Cortex of kidney (tissue), 1 donor: ENCODE measurements at places on chromosomes 1 and 21.

DNA sequence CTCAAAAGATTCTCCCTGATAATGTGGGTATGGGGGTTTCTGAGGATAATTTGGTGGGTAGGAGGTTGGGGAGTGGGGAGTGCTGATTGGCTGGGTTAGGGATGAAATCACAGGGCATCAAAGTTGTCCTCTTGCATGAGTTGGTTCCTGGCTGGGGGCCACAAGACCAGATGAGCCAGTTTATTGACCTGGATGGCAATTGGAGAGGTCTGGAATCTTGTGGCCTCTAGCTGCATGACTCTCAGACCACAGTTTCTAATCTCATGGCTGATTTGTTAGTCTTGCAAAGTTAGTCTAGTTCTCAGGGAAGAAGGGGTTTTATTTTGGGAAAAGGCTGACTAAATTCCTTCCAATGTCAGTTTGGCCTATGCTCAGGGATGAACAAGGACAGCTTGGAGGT, 3.3 kb upstream of the GBP1 start:
- no peak for DNase-seq

- no peak for DNase-seq
Measured at GRCh38 chr1:55378582-55378981, 163.4 kb upstream of the USP24 start.

DNA sequence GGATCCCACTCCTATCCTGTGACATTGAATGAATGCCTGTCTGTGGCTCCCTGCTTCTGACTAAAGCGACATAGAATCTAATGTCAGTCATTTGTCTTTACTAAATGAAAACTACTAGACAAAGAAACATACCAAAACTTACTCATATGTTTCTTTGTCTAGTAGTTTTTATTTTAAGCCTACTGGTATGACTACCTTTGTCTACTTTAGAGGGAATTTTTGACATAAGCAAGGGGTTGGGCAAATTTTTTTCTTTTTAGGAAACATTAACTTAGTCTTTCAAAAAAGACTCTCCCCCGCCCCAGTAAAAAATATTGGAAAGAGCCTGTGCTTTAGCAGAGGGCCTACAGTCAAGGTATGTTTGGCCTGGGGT, 4.9 kb downstream of the NEK7 start:
- no peak for DNase-seq

DNA sequence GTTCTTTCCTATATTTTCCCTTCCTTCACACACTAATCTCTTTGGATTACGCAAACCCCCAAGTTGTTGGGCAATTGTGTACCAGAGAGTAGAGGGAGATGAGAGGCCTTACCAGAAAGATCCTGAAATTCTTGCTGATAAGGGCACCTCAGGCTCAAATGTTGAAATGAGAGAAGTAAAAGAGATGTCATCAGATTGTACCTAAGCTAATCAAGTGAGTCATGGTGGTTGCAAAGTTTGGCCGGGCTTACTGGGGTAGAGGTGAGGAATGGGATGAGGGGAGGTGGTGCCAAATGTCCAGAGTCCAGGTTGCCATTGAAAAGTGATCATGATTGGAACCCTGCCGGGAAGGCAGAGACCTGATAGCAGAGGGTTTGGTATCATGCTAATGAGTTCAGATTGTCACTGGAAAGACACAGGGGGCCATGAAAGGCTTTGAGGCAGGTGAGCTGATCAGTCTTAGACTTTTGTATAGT, 43.1 kb downstream of the OPTC start:
- DNase-seq = no peak

- DNase-seq = no peak
Measured at GRCh38 chr1:98172022-98172421, 251.2 kb upstream of the DPYD start.

GRCh38 chr1:100433563-100433962, 81.3 kb downstream of the CDC14A start:
- DNase-seq = no peak

DNA sequence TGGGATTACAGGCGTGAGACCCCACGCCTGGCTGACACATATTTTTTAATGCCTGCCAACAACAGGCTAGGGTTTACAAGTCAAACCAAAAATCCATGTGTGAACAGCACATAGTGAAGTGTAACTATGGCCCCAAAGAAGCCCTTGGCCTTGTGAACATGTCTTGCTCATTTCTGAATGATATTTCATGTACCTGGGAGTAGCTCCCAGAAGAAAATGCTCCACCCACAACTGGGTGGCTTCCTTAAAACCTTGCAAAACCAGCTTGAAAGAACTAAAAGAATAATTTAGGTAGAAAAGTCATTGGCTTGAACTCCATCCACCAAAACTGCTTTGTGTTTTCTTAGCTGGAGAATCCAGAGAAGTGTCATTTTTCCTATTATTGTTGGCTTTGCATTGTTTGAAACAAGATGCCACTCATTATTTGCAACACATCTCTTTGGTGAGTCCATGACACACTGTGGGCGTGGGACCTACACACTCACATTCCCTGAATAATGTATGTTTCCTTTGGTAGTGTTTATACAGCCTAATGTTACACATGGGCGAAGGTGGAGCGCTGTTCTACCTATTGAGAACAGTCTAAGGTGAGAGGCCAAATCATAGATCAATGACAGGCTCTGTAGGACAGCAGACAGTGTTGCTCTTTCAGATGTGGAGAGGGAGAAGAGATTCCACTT, 28.5 kb upstream of the SDE2 start:
- DNase-seq = no peak

DNA sequence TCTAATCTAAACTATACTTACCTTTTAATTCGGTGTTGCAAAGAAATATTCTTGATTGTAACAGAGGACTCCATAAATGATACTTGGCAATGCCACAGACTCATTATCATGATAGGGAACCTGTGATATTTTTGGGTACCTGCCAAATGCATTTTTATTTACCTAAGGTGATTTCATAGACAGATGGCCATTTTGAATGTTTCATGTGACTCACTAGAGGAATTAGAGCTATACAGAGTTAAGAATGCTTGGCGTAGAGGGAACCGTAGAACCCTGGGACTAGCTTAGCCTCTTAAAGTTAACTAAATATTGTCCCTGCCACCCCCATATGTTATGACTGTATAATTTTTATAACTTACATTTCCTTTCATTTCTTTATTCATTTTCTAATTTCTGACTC, 136.1 kb downstream of the DISP1 start:
- DNase-seq = no peak

DNA sequence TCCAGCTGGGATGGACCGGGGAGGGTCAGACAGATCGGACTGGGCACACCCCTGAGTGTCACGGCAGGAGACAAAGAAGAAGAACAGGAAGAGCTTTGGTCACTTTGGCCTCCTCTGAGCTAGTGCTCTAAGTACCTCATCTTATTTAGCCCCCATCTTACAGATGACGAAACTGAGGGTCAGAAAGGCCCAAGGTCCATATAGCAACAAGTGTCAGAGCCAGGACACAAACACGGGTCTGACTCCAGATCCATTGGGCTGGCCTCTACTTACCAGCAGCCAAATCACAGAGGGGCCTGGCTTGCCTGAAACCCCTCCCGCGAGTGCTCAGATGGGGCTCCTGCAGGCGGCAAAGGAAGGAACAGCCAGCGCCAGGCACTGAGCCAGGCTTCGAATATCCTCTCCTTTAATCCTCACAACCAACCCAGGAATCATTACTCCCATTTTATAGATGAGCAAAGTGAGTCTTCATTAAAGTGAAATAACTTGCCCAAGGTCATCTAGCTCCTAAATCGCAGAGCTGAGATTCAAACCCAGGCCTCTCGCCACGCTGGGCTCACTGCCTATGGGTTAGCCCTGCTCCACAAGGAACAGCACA, 25.7 kb upstream of the SELENON start:
- DNase-seq = no peak

GRCh38 chr21:35329940-35330660, 281.0 kb upstream of the RUNX1 start:
- DNase-seq = no peak

- no peak for DNase-seq
Measured at GRCh38 chr1:43539726-43540434, 9.2 kb downstream of the PTPRF start.

- DNase-seq = no peak
Measured at GRCh38 chr1:56654126-56654923, 9.2 kb downstream of the PRKAA2 start.

DNA sequence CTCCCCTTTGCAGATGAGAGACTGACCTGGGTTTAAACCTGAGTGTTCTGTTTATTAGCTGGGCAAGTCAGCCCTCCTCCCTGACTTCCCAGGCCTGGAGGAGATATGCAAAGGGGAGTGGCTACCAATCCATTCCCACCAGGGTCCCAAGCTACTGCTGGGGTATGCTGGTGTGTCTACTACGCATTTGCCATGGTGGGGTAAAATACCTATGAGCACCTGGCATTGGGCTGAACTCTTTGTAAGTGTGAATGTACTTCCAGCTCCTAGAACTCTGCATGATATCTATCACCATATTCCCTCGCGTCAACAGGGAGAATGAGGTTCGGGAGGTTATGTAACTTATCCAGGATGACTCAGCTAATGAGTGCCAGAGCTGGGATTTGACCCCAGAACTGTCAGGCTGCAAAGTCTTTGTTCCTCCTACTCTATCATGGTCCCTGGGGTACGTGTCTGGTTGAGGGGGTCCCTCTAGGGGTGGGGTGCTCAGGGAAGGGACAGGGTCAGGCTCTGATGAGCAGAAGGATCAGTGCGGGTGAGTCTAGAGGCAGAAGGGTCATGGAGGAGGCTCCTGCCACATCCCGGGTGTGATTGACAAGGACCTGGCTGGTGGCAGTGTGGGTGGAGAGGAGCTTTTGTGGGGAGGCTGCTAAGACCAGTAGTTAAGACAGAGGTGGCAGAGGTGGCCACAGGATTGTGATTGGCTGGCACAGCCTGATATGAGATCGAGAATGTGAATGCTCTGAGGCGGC, 16.7 kb downstream of the AMPD2 start:
- DNase-seq = no peak

DNA sequence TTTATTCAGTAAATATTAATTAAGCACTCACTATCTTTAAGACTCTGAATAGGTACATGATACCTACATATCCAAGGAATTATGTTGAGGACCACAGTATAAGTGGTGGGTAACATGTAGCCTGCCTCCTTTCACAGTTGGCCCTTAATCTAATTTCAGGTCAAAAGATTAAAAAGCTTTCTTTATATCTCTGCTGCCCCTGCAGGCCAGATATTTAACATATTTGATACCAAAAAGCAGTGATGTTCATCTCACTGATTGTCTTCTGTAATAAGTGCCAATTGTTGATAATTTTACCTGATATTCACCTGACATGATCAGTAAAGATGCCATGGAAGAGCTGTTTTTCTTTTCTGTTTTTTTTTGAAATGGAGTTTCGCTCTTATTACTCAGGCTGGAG, 36.5 kb downstream of the RLF start:
- DNase-seq = no peak

- DNase-seq = no peak
Measured at GRCh38 chr1:201724039-201724765, 104.8 kb upstream of the IPO9 start.
